Tibial artery (tissue), 4 donors: ENCODE measurements at places on chromosomes 7 and 10.

- DNase-seq = no peak
- no peaks in the 10 kb centered on the region for H3K36me3 ChIP-seq
- H3K4me3 ChIP-seq = no peak overlapping the region
- no peaks in the 10 kb centered on the region for H3K4me1 ChIP-seq
- H3K27me3 ChIP-seq = no peaks in the 10 kb centered on the region
Observed at GRCh38 chr10:37865957-37866803, 8.8 kb upstream of the ZNF248 start.

DNA sequence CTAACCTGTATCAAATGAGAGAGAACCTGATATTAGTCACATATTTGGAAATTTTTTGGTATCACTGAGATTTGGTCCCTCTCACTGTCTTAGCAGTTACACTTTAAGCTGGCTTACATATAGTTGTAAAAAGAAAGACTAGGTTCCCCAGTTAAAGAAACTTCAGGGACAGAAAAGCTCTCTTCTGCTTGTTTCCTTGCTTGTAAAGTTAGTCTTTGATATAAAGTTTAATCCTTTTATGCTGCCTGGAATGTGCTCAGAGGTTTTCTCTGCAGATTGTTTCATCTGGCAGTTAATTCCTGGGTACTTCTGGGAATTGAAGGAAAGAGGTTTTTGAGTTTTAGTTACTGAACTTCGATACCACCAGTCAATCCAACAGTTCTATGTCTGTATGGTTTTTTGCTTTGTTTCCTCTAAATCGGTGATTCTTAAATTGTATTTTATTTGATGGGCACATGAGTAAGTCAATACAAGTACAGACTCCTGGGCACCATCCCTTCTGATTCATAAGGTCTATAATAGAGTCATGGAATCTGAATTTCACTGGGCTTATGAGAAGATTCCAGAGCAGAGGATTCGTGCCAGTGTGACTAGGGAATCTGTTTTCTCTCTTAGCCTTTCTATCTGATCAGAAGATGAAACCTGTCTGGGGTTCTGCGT, 1080.9 kb upstream of the C7orf33 start:
- no peak overlapping the region for H3K4me3 ChIP-seq
- no peaks in the 10 kb centered on the region for H3K27me3 ChIP-seq
- H3K4me1 ChIP-seq = no peaks in the 10 kb centered on the region

DNA sequence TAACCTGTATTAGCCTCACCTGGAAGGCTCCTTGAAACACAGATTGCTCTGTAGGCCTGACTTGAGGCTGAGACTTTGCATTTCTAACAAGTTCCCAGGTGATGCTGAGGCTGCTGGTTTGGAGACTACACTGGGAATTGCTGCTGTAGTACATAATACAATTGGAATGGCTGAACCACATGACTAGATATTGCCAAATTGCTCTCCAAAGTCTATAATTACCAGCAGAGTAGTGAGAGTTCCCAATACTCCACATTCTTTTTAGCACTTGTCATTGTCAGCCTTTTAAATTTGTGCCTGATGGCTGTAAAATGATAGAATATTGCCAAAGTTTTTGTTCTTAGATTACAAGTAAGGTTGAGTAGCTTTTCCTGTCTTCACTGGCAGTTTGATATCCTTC, 39.9 kb downstream of the PLEKHA8 start:
- H3K27ac ChIP-seq = no peak overlapping the region
- H3K36me3 ChIP-seq = no peaks in the 10 kb centered on the region
- no peak for DNase-seq
- H3K4me3 ChIP-seq = no peak overlapping the region
- H3K4me1 ChIP-seq = peaks cover 18% of the 10 kb centered on the region

DNA sequence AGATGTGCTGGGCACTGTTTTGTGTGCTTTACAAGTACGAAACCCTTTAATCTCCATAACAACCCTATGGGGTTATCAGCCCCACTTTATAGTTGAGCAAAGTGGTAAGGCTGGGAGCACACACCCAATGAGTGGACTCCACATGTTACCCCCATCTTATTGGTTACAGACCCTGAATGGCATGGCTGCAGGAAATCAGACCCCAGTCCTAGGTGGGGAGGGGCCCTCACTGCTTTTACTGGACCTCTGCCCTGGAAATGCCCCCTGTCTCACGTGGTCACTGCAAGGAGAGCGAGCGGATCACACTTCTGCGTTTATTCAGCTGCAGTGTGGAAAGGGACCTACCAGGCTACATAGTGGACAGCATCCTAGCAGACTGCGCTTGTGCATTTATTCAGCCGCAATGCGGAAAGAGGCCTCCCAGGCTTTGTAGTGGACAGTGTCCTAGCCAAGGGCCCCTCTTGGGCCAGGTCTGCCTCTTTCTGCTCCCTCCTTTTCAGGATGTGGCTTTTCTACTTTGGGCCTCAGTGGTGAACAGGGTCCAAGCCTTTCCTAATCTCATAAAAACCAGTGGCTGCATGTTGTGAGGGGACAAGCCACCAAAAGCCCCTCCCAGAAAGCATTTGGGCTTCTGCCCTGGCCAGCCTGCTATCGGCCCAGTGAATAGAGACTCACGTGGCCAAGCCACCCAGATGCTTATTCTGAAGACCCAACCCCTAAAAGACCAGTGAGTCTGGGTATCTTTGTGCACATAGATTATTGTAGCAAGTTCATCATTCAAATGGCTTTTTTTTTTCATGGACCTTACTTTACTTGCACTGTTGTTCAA, 405.7 kb upstream of the RNF32 start:
- no peaks in the 10 kb centered on the region for H3K27me3 ChIP-seq
- no peaks in the 10 kb centered on the region for H3K4me1 ChIP-seq
- H3K36me3 ChIP-seq = no peaks in the 10 kb centered on the region
- DNase-seq = no peak
- H3K4me3 ChIP-seq = no peak overlapping the region

DNA sequence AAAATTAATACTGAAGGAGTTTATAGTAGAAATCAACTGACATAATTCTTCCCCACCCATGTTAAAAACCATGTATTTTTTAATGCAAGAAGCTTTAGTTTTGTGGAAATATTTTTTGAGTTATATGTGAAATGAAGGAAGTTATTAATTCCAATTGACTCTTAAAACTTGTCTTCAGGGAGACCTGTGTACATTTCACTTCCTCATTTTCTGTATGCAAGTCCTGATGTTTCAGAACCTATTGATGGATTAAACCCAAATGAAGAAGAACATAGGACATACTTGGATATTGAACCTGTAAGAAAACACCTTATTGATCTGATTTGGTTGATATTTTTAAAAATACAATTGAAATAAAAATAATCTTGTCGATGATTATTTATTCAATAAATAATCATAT, 33.3 kb downstream of the CD36 start:
- no peak overlapping the region for H3K4me3 ChIP-seq
- no peaks in the 10 kb centered on the region for H3K36me3 ChIP-seq
- DNase-seq = no peak
- H3K4me1 ChIP-seq = no peaks in the 10 kb centered on the region
- no peak overlapping the region for H3K27ac ChIP-seq
- no peaks in the 10 kb centered on the region for H3K27me3 ChIP-seq

DNA sequence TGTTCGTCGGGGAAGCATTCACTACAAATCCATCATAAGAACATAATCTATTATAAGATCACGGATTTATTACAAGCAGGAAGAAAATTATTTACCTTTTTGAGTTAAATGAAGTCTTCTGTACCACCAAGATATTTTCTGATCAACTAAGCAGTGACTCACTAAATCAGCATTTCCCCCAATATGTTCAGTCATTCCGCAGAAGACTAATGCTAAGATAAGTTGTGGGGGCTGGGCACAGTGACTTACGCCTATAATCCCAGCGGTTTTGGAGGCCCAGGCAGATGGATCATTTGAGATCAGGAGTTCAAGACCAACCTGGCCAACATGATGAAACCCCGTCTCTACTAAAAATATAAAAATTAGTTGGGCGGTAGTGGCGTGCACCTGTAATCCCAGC, 144.2 kb upstream of the EGR2 start:
- peaks cover 6% of the 10 kb centered on the region for H3K4me1 ChIP-seq
- H3K27me3 ChIP-seq = no peaks in the 10 kb centered on the region
- H3K36me3 ChIP-seq = no peaks in the 10 kb centered on the region
- no peak overlapping the region for H3K27ac ChIP-seq

DNA sequence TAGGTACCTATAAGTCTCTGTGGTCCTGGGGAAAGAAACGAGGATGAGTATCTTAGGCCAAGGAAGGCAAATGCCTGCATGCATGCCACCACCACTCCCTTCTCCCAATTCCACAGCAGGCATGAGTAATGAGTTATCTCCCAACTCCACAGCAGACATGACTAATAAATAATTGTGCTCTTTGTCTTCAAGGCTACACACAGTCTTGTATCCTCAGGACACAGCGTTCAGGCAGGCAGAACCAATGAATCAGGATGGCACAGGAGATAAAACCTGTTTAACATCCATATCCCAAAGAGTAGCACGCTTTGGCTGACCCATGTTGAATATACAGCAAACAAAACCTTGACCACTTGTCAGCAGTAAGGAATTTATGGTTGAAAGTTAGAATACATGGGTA, 229.7 kb upstream of the NFE2L3 start:
- no peak overlapping the region for H3K4me3 ChIP-seq
- no peak overlapping the region for H3K27ac ChIP-seq
- no peak for DNase-seq

DNA sequence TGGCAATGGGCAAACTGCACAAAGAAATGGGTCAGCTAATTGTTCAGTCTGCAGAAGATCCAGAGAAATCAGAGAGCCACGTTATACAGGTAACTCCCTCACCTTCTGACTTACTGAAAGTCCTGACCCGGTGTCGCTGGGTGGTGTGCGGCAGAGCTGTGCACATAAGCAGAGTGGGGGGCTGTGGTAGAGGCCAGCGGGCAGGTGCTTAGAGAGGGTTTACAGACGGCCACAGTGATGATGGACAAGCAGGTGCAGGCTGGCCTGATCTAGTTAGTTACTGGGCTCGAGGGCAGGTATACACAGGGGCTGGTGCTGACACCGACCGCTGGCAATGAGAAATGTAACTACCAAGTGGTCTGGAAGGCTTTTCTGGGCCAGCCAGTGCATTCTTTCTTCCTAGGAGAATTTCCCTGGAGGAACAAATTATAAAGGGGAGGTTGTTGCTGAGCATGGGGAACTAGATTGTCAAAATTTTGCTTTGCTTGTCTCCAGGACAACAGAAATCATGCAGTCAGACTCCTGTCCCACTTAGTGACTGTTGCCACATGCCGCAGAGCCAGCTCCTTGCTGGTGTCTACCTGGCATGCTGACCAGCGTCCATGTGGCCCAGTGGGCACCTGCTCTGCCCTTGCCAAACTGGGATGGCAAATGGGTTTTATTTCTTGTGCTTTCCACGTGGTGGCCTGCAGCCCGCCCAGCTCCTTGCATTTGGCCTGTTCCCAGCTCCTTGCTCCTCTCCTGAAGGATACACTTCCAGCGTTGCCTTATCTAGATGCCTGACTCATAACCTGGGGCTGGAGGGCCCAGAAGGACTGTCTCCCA, 28.8 kb downstream of the DENND10 start:
- H3K27me3 ChIP-seq = no peaks in the 10 kb centered on the region
- H3K36me3 ChIP-seq = peaks cover 57% of the 10 kb centered on the region
- H3K27ac ChIP-seq = no peak overlapping the region
- no peaks in the 10 kb centered on the region for H3K4me1 ChIP-seq
- H3K4me3 ChIP-seq = no peak overlapping the region

DNA sequence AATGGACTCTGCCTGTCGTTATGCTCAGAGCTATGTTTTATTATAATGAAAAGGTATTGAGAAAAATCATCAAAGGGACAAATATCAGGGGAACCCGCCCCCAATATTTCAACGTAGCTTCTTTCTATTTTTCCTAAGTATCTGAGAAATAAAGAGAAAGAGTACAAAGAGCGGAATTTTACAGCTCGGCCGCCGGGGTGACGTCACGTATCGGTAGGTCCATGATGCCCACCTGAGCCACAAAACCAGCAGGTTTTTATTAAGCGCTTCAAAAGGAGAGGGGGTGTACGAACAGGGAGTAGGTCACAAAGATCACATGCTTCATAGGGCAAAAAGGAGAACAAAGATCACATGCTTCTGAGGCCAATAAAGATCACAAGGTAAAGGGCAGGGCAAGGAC, 281.6 kb upstream of the POM121L12 start:
- H3K4me3 ChIP-seq = no peak overlapping the region
- DNase-seq = no peak
- H3K27ac ChIP-seq = no peak overlapping the region
- no peaks in the 10 kb centered on the region for H3K27me3 ChIP-seq
- no peaks in the 10 kb centered on the region for H3K4me1 ChIP-seq
- no peaks in the 10 kb centered on the region for H3K36me3 ChIP-seq

- no peaks in the 10 kb centered on the region for H3K36me3 ChIP-seq
- no peak for DNase-seq
- H3K4me1 ChIP-seq = peaks cover 14% of the 10 kb centered on the region
Observed at GRCh38 chr10:71610651-71611050, 108.9 kb downstream of the C10orf105 start.
